ENCODE measurements at places on chromosomes 13 and 19. TPM values are rescaled to one million over a fixed set of nuclear protein-coding genes. Genes with fewer than 3 reads are reported as not detected.

Gene SSC5D
- 3.6 TPM for total RNA-seq

Gene PALM
- total RNA-seq, result 35.1 TPM

Gene C19orf73
- total RNA-seq, result 3.8 TPM

Gene WDR88
- not detected for total RNA-seq

Gene NPAS1
- total RNA-seq, result not detected

Gene ZNF723
- not detected for total RNA-seq

Gene TINCR
- 1.3 TPM for total RNA-seq

Gene KLK1
- total RNA-seq, result 0.44 TPM

Gene ZFR2
- total RNA-seq, result not detected

Gene NLRP11
- total RNA-seq, result 0.33 TPM

Gene ZNF497
- total RNA-seq, result 0.80 TPM

Gene PSPN
- 0.66 TPM for total RNA-seq

Gene ATP12A
- total RNA-seq, result not detected

Gene GNG8
- not detected for total RNA-seq

Gene ICAM4
- total RNA-seq, result 1.1 TPM

Gene R3HDM4
- 31.8 TPM for total RNA-seq

Gene FXYD1
- total RNA-seq, result 34.7 TPM

Gene NAPSA
- 1.8 TPM for total RNA-seq
